Amygdala (tissue), 56 donors: ENCODE measurements at places on chromosomes 2 and 18.

DNA sequence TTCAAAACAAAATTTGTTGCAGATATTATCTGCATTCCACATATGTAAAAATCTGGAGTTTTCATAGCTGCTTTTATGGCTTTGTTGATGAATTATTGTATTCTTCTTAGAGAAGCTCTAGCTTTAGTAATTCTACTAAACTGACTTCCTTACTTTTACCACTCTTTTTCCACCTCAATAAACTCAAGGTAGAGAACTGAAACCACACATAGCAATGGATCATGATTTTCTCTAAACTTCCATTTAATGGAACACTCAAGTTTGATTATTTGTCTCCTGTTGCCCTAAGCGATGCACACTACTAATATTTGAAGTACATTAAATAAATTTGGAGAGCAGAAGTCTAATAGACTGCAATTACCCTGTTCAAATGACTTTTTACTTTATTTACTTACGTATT, 192.0 kb downstream of the NBAS start:
- DNase-seq = no peak

DNA sequence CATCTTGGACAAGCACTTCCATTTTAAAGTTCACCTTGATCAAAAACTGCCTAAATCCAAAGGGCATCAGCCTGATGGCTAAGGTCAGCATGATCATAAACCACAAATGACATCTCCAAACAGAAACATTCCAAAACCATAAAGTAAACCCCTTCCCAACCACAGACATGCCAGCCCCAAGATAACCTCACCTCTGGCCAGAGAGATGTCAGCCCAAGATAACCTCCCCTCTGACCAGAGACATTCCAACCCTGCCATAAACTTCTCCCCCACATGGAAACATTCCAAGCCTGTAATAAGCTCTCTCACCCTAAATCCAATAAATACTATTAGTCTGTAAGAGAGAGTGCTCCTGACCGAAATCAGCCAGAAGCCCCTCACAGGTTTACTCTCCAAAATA, 18.6 kb upstream of the MARCO start:
- DNase-seq = no peak

GRCh38 chr2:28678944-28679343, 72.7 kb upstream of the PPP1CB start:
- no peak for DNase-seq

DNA sequence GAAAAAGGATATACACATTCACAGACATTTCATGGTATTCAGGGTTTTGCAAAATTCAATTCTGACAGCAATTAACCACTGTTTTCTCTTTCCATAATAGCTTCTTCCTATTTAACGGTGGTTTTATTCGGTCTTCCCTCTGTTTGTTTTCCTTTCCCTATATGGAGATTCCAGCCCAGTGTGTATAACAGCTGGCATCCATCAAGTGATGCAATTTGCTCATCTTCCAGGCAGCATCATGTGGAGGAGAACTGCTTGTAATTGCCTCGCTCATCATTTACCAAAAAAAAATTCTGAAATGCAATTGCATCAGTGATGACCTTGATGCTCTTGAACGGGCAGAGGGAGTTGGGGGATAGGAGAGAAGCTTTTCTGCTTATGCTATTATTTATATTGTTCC, 165.9 kb upstream of the PGAP1 start:
- DNase-seq = no peak

GRCh38 chr18:74427442-74428112, 29.5 kb downstream of the DIPK1C start:
- no peak for DNase-seq

- no peak for DNase-seq
These were observed 202.1 kb upstream of the HS6ST1 start for GRCh38 chr2:128520791-128521190.

GRCh38 chr2:43057742-43058725, 168.4 kb downstream of the ZFP36L2 start:
- DNase-seq = no peak

GRCh38 chr18:61833387-61833786, 59.4 kb downstream of the RNF152 start:
- DNase-seq = no peak

GRCh38 chr2:240239325-240239724, 98.9 kb upstream of the OTOS start:
- DNase-seq = no peak

- no peak for DNase-seq
These were observed 549.0 kb downstream of the ZNF804A start for GRCh38 chr2:185147361-185147760.

DNA sequence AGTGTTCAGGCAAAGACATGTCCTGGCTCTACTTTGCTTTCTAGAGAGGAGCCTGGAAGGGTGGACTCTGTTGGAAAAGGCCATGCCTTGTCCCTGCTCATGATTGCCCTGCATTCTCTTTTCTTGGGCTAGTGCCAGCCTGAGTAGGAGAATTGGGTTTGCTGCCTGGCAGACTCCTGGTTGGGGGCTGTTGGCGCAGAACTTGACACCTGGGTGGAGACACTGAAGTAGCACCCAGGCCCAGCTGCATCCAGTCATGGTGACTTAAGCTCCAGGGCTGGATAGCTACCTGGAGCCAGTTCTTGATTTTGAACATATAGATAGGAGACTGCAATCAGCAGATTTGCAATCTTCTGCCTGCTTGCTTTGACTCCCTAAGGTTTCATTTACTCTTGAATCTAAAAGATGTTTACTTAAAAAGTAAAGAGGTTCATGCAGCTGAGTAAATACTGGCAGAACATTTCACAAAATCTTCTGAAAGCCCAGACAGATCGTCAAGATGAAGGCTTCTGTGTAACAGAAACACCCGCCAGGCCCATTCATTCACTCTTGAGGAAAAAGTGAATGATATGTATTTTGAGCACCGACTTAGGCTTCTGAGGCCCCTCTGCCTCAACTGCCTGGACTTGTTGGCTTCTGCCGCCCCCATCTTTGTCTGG, 38.0 kb upstream of the YWHAQ start:
- DNase-seq = no peak

- DNase-seq = no peak
These were observed 7.3 kb downstream of the PRADC1 start for GRCh38 chr2:73225513-73226360.

DNA sequence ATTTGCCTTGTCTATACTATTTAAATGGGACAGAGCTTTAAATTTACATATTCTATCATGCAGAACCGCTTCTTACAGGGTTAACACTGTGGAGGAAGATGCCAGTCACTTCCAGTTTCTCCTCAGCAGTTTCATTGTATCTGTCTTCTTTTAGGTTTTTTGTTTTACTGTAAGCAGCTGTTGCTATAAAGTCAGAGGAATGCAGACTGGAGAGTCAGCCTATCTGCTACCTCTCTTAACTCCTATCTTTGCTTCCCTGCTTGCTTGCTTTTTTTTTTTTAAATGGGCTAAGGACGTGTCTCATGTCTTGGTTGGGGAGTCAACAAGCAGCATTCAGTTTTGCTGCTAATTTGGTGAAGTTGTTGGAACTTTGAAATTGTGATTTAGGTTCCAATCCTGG, 8.9 kb downstream of the EPC2 start:
- DNase-seq = no peak

- no peak for DNase-seq
These were observed 130.8 kb upstream of the NT5C1B start for GRCh38 chr2:18719978-18720775.

- DNase-seq = no peak
These were observed 221.5 kb upstream of the LYPD1 start for GRCh38 chr2:132891498-132891897.

GRCh38 chr18:50401888-50402287, 27.0 kb downstream of the SKA1 start:
- DNase-seq = no peak

GRCh38 chr18:12359515-12359927, 17.5 kb downstream of the AFG3L2 start:
- no peak for DNase-seq

GRCh38 chr2:158042666-158043065, 59.0 kb upstream of the UPP2 start:
- no peak for DNase-seq

GRCh38 chr18:57431002-57431382, 4.2 kb upstream of the ONECUT2 start:
- no peak for DNase-seq

DNA sequence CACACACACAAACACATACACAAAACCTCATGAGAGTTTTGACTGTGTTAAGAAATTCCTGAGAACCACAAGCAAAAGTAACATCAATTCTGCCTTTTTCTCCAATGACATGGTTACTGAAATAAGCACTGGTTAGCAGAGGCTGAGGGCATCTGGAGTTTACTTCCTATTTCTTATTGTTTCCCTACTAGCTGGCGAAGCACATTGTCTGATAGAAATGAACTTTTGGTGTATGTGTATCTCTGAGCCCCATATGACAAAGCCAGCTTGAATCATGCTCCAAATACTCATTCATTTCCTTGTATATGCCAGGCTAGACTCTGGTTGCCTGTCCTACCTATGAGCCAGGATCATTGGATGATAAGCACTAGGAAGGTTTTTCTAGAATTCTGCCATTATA, 203.1 kb downstream of the NCKAP5 start:
- DNase-seq = no peak

GRCh38 chr2:241924909-241925250, 55.4 kb downstream of the RTP5 start:
- DNase-seq = no peak

DNA sequence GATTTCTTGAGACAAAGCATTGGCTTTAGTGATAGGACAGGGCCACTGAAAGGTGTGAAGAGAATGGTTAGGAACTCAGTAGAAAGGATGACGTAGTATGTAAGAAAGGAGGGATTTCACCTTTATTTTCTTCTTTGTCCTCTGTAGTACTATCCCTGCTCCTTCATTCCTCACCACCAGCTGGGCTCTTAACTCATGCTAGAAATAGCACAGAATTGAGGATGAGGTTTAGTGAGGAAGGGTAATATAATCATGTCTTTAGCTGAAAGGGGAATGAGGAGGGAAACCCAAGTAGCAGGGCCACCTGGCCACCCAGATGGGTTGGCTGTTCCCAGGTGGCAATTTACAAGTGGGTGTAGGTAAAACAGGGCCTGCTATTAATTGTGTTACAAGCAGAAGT, 15.2 kb downstream of the ACVR2A start:
- no peak for DNase-seq

DNA sequence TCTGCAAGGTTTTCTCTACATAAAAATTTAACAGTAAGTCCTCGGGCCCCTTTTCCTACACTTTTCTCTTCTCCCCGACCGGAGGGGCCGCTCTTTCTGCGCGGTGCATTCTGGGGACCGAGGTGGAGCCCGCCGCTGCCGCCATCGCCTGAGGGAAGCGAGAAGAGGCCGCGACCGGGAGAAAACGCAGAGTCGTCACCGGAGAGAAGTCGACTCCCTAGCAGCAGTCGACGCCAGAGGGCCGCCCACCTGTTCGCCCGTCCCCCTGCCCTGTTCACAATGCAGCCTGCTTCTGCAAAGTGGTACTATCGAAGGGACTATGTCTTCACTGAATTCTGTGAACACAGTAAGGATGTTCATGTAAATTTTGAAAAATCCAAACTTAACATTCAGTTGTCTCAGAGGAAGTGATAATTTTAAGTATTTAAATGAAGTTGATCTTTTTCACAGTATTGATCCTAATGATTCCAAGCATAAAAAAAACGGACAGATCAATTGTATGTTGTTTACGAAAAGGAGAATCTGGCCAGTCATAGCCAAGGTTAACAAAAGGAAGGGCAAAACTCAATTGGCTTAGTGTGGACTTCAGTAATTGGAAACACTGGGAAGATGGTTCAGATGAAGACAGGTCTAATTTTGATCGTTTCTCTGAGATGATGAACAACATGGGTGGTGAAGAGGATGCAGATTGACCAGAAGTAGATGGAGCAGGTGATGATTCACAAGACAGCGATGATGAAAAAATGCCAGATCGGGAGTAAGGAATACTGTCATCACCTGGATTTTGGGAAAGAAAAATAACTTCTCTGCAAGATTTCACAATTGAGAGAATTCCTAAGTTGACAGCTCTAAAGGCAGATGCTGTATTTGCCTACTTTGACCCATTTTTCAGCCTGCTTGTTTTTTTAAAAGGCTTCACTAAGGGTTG, 55.8 kb downstream of the ASXL2 start:
- DNase-seq = no peak

- DNase-seq = peak; percentile 1
These were observed 185.9 kb downstream of the PDE1A start for GRCh38 chr2:182240862-182241371.

GRCh38 chr2:18406219-18406618, 154.2 kb downstream of the RDH14 start:
- DNase-seq = no peak

- no peak for DNase-seq
These were observed 240.8 kb downstream of the PLCL1 start for GRCh38 chr2:198045227-198045626.

- peak; percentile 77 for DNase-seq
These were observed 80.0 kb downstream of the GFPT1 start for GRCh38 chr2:69306822-69307578.

GRCh38 chr2:149064365-149064841, 25.9 kb downstream of the LYPD6B start:
- no peak for DNase-seq

- DNase-seq = no peak
These were observed 53.4 kb downstream of the ZNF638 start for GRCh38 chr2:71385012-71385411.

GRCh38 chr2:192122946-192123345, 71.8 kb downstream of the TMEFF2 start:
- no peak for DNase-seq

DNA sequence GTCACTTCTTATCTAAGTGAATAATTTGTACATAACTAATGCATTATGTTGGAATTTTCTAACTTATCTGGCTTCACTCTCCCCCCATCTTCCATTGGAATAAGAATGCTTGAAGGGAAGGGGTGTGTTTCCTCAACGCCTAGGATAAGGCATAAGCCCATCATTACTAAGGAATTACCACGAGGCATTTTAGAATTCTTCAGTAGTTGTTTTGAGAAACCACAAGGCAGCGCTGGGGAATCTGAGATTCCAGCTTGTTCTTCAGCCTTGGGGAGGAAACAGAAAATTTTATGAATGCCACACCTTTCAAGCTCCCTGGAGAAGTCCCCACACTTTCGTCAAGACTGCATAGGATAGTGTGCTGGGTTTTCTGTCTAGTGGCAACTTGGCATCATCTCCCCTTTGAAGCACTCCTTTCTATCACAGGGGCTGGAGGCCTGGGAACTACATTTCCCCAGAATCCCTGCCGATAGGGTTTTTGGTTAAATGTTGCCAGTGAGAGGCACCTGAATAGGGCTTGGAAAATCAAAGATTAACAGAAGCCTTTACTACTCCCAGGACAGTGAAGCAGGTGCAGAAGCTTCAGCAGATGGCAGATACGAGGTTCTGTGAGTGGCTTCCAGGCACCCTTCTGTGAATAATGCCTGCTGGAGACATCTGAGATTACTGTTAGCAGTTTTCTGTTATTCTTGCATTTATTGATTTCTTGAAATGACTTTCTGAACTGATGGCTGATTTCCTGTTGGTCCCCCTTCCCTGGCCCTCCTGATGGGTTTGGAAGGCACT, 192.7 kb upstream of the REV1 start:
- DNase-seq = no peak

GRCh38 chr2:12817870-12818269, 101.1 kb downstream of the TRIB2 start:
- no peak for DNase-seq

- DNase-seq = no peak
These were observed 33.7 kb downstream of the RAMP1 start for GRCh38 chr2:237892984-237893595.

GRCh38 chr2:220473611-220474010, 846.2 kb downstream of the SLC4A3 start:
- DNase-seq = no peak
